ENCODE measurements at places on chromosomes 5 and 9.

DNA sequence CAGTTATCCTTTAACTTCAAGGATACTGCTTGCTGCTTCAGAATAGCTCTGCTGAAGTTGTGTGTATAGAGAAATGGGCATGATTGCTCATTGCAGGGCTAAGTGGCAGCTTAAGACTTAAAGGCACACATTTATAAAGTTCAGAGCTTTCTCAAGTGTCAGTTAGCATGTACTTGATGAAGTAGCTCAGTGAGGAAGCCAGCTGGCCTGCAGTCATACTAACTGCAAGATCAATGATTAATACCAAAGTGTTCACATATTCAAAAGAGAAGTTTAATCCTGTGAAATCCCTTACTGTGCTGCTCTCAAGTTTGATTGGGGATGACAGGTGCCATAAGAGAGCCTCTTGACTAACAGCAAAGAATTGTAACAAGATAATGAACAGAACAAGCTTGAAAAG, 483.4 kb upstream of the NUDT12 start:
- no peak for DNase-seq

DNA sequence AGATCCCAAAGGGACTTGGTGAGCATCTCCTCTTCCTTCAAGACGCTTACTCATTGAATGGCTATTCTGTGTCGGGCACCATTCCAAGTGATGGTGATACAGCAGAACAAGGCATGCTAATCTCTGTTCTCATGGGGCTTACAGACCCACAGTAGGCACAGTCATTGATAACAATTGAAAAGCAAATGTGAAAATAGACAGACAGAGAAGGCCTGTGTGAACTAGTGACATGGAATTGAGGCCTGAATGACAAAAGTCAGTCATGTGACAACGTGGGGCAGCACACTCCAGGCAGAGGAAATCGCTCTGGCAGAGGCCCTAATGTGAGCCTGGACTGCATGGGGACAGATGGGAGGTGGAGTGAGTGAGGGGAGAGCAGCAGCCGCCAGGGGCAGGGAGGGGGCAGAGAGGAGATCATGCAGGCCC, 70.7 kb upstream of the CPLX2 start:
- DNase-seq, result no peak

DNA sequence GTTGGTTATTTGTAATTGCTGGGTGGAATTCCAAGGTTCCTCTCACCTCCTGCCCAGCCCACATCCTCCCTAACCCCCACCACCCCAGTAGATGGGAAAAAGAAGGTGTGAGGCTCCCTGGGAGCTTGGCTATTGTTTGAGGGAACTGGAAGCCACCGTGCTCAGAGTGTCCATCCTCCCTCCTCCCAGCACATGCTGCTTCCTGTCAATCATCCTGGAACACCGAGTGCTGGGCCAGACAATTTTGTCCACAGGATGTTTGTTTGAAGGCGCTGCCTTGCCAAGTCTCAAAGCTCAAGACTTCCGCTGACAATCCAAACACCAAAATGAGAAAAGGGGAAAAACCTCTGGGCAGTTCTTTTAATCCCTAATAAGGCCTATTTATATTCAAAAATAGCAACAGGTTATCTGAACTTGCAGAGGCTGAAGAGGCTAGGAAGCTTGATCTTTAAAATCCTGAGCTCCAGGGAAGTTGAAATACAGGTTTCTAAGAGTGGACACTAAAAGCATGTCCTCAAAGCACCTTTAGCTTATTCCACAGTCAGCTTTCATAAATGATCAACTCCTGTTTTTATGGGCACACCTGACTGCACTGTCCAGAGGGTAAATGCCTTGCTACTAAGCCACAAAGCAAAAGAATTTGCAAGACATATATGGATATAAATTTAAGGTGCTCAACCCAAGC, 286.7 kb downstream of the NFIB start:
- no peak for DNase-seq

DNA sequence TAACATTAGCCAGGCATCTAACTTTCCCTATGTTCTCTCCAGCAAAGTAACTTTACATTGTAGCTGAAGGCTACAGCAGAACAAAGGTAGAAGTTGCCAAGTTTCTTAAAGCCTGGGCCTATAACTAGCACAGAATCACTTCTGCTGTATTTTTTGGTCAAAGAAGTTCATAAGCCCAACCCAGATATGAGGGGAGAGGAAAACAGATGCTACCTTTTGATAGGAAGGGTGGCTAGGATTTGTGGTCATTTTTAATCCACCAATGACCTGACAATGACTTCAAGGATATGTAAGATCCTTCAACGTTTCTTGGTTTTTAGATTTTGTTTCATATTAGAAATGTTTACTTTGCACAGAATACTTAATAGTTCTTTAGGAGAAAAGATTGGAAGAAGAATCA, 64.2 kb upstream of the RANBP3L start:
- DNase-seq, result no peak

Measured in neural progenitor cell (in vitro differentiated cells).